Stimulated activated CD8-positive, alpha-beta memory T cell treated with anti-CD3 and anti-CD28 coated beads, Interleukin-12 subunit alpha, Interleukin-12 subunit beta, amount 100 ng/mL, for 4 hours (primary cell): ENCODE measurements at places on chromosomes 2 and 18.
A peak's percentile ranks its signal among the peaks of the same experiment; 100 is the strongest.

DNA sequence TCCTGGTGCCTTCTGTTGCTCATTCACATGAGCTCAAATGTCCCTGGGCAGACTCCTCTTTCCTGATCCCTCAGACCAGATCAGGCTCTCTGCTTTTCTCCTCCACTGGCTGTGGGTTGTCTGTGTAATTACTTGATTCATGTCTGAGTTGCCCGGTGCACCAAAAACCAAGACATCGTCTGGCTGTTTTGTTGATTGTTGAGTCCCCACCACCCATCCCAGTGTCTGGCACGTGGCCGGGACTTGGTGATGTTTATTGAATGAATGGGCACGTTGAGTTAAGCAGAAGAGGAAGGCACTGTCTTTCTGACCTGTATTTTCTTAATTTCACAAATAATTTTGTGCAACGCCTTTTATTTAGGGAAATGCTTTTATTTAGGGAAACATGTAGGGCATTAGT, 499.1 kb upstream of the HS6ST1 start:
- no peak for DNase-seq

- no peak for DNase-seq
Measured at GRCh38 chr2:98293030-98293429, 53.2 kb upstream of the CNGA3 start.

DNA sequence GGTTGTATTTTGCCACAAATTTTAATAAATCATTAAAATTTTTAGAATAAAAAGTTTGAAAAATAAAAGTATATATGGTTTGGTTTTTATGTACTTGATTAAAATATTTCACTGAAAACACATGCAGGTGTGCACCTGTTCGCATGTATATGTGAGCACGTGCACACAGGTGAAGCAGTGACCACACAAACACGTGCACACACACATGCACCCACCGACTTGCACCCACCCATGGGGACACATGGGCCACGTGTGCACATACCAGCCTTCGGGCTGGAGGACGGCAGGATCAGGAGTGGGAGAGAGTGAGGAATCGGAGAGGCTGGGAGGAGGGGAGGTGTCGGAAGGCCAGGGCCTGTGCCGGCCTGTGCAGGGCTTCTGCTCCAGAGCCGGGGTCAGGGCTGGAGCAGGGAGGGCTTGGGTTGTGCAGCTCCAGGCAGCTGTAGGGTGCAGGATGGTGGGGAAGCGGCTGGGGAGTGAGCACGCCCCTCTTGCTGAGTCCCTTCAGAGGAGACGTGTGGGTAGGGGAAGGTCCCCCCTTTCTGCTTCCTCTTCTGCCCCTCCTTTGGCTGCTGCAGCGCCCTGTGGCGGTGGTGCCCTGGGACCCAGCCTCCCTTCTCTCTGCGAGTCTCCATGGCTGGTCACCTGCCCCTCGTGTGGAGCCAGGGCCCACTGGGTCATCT, 106.9 kb upstream of the HDAC4 start:
- DNase-seq = no peak

DNA sequence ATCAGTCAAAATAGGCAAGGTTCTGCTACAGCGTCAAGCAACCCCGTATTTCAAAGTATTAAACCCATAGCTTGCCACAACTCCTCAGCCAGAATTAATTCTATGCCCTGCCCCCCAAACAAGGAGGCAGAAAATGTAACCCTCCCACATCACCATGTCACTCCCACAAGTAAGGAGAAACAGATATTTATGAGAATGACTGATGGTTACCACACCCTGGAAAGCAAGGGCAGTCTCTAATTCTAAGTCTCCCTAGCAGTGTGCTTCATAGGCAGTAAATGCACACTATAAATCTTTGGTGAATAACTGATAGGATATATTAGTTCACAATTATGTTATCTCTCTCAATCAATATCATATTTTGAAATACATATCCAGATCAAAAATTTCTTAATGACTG, 228.0 kb upstream of the SLC14A2 start:
- no peak for DNase-seq

DNA sequence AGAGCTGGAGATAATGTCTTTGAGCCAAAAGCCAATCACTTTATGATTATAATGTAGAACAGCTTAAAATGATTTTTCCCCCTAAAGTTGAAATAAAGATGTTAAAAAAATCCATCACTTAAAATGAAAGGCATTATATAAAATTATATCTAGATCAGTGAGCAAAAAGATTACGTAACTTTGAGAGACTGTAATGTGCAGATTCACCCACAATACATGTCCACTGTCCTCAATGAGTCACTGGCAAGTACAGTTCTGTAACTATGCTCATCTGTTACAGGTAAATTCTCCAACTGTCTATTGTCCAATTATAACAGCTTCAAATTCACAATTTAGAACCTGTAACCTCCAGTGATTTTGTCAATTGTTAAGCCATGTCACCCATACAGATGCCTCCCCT, 19.0 kb downstream of the FAM161A start:
- DNase-seq = no peak

DNA sequence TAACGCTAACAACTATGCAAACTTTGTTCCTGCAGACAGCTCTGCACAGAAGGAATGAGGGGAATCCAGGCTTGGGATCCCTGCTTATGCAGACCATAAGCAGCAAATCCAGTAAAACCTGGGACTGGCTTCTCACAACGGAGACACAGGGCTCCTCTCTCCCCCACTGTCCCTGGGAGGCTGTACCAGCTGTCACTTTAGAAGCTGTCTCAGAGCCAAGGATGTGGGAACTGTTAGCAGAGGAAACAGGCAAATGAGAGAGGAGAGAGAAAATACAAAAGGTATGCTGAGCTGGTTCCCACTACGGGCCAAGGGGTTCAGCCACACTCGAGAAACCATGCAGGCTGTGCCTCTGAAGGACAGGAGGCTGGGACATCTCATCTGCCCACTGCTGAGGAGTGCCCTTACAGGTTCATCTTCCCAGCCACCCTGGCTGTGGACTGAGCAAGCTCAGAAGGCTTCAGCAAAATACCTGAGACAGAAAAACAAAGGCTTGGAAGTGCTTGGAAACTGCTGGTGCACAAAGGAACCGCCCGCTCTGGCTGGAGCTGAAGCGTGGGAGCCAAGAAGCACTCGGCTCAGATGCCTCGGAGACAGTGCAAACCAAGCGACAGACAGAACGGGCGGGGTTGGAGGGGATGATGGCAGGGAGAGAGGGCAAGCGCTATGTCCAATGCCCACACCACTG, 72.5 kb downstream of the FAM210A start:
- no peak for DNase-seq

- DNase-seq = peak; percentile 5
Measured at GRCh38 chr2:205706769-205707381, 24.6 kb downstream of the NRP2 start.

GRCh38 chr2:126302043-126302442, 353.9 kb upstream of the GYPC start:
- DNase-seq = no peak

DNA sequence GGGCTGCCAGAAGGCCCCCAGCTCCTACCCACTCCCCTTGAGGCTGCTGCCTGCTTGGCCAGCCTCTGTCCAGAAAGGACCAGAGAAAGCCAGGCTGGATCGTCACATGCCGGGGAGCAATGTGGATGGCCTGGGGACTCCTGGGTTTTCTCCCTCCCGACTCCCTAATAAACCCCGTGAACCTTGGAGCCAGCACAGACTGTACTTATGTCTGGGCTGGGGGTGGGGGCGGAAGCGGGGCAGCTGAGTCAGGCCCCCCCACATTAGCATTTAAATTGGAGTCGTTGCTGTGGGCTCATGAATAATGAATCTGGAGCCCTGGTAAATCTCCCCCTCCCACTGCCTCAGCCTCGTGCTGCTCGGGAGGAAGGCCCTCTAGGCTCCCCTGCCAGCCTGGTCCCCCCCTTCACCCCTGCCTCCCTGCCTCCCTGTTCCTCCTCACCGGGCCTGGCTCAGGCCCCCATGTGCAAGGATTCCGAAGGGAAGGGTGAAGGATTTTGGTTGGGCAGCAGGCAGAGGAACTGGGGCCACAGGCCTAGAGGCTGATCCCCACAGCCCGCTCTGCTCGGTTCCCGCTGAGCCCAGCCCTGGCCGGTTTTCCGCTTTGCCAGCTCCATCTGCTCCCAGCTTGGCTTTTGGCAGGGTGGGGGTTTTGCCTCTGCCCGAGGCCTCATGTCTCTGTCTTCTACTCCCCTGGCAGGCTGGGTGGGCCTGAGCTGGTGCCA, 7.3 kb upstream of the ASIC4 start:
- DNase-seq = no peak

- no peak for DNase-seq
Measured at GRCh38 chr2:71852141-71852711, 295.4 kb downstream of the CYP26B1 start.

DNA sequence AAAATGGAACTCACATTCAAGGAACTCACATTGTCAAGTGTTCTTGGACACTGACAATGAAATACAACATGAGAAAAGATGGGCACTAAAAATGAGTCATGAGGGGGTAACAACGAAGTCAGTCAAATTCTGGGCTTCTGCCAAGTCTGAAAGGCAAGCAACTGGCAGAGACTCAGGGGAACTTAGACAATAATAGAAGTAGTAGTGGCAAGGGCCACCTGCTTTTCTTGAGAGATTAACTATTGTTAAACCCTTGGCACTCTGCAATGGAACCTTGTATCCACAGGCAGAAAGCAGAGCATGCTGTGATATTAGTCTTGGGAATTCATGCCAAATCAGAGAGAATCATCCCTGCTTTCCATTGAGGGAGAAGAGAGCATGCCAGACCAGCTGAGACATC, 382.6 kb upstream of the CDH2 start:
- DNase-seq = no peak

DNA sequence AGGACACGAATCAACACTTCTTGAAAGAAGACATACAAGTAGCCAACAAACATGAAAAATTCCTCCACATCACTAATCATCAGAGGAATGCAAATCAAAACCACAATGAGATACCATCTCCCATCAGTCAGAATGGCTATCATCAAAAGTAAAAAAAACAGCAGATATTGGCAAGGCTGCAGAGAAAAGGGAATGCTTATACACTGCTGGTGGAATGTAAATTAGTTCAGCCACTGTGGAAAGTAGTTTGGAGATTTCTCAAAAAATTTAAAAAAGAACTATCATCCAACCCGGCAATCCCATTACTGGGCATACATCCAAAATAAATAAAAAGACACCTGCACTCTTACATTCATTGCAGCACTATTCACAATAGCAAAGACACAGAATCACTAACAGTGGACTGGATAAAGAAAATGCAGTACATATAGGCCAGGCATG, 78.7 kb downstream of the GRB14 start:
- DNase-seq = no peak

DNA sequence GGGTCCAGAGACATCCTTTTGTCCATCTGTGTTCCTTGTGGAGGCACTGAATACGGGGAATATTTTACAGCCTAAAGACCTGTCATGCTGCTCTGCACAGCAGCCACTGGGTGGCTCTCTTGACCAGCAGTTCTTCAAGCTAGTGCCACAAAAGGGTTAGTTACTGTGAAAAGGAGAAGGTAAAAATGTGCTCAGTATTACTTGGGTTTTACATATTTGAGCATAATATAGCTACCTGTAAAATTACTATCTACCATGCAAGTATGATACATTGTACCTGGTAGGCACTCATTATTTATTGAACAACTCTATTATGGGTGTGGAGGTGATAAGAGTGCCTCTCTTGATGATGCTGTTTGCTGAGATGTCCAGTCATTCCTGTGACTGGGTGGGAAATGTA, 23.6 kb downstream of the FZD5 start:
- DNase-seq = no peak

GRCh38 chr2:46216213-46216612, 81.0 kb upstream of the EPAS1 start:
- no peak for DNase-seq
